ENCODE measurements at places on chromosomes 2 and 18.

DNA sequence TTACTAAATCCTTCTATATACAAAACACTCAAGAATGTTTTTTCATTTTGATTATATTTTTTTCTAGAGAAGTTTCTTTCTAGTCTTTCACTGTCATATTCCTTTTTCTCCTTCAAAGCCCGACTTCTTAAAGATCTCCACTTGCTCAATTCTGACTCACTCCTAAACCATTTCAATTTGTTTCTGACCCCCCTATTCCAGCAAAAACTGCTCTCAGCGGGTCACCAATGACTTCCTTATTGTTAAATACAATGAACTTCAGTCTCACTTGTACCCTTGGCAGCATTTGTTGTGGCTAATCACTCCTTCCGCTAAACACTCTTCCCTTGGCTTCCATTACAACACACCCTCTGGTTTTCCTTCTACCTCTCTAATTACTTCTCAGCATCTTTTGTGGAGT is 111.1 kb upstream of the RBBP8 start:
- DNase-seq, result no peak

- no peak for DNase-seq
Observed at GRCh38 chr2:176769021-176769420, 443.6 kb upstream of the HNRNPA3 start.

DNA sequence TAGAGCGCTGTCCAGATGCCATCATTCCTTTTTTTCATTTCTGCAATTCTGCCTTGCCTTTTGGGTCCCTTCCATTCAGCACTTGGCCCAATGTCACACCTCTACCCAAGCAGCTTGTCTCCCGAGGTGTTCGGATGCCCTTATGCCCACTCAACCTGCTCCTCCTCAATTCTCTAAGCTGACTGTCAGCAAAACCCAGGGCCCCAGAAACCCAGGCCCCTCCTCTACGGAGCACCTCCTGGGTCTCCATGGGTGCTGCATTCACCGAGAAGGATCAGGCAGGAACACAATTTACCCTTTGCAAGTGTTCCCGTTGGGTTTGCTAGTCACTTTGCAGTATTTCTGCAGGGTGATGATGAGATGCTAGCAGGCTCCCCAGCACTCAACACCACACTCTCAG is 86.7 kb upstream of the RAB6C start:
- no peak for DNase-seq

DNA sequence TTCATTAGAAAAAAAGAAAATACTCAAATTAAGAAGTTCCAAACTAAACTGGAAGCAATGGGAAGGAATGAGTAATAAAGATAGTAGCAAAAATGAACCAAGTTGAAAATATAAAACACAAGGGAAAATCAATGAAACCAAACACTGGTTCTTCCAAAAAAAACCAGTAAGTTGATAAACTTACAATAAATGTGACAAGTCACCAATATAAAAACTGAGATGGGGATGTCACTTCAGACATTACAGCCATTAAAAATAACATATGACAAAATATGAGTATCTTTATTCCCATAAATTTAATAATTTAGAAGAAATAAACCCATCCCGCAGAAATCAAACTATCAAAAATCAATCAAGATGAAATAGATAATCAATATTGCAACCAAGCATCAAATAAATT is 633.9 kb upstream of the RAB6C start:
- DNase-seq, result no peak

DNA sequence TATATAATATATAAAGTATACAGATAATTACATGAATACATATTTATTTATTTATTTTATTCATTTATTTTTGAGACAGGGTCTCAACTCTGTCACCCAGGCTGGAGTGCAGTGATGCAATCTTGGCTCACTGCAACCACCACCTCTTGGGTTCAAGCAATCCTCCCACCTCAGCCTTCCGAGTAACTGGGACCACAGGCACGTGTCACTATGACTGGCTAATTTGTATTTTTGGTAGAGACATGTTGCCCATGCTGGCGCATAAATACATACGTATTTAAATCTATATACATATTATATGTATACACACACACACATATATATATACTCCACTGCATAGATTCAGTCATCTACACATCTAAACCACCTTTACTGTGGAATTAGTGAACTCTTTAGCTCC is 20.6 kb upstream of the NDUFV2 start:
- DNase-seq, result no peak

GRCh38 chr18:39872651-39873050 is 2082.4 kb upstream of the PIK3C3 start:
- no peak for DNase-seq

GRCh38 chr2:98598781-98599428 is 9.4 kb downstream of the COA5 start:
- no peak for DNase-seq
